Upper lobe of right lung (tissue), 1 donor: ENCODE measurements at places on chromosomes 11 and 22. TPM values are rescaled to one million over a fixed set of nuclear protein-coding genes. Genes with fewer than 3 reads are reported as not detected.
A peak's percentile ranks its signal among the peaks of the same experiment; 100 is the strongest.

Gene USP2
- 3.0 TPM for total RNA-seq

Gene OR10D3
- total RNA-seq: not detected

Gene SMC1B
- total RNA-seq: not detected

Gene GAL3ST1
- 2.5 TPM for total RNA-seq

DNA sequence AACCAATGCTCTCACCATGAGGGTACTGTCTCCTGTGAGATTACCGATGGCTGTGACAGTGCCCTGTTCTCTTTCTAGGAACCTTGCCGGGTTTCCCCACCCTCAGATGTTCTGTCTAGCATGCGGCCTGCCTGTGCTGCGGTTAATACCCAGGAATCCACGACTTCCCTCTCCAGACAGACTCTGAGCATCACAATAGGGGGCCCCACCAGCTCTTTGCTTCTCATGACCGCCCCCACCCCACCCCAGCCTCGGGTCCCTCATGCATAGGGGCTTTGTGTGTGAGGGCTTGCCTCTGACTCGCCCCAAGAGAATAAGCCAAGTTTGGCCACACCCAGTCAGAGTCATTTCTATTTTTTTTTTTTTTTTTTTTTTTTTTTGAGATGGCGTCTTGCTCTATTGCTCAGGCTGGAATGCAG, 10.3 kb downstream of the PARVG start:
- no peaks in the 10 kb centered on the region for H3K4me1 ChIP-seq
- H3K36me3 ChIP-seq: no peaks in the 10 kb centered on the region
- H3K27ac ChIP-seq: no peak overlapping the region
- peak; percentile 48 for DNase-seq
- no peaks in the 10 kb centered on the region for H3K27me3 ChIP-seq

DNA sequence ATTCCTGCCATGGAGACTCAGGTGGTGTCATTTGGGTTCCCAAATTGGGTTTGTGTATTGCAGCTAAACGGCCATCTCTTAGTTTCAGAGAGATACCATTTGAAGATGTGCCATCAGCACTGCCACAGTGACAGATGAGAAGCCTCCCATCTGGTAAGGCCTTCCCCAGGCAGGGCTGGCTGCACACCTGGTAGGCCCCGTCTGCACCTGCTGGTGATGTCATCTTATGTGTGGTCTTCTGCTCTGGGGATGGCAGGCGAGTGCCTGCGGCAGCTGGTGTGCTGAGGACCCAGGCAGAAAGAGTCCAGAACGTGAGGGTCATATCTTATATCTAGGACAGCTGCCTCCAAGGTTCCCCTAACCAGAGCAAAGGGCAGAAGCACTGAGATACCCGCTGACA, 100.6 kb downstream of the CSNK2A3 start:
- no peaks in the 10 kb centered on the region for H3K36me3 ChIP-seq
- no peak overlapping the region for H3K27ac ChIP-seq
- no peaks in the 10 kb centered on the region for H3K4me1 ChIP-seq
- no peak overlapping the region for H3K4me3 ChIP-seq

- no peak overlapping the region for H3K4me3 ChIP-seq
- no peaks in the 10 kb centered on the region for H3K36me3 ChIP-seq
- no peak for DNase-seq
- H3K27ac ChIP-seq: no peak overlapping the region
- H3K27me3 ChIP-seq: no peaks in the 10 kb centered on the region
Measured at GRCh38 chr11:126781942-126782341, 218.6 kb downstream of the KIRREL3 start.

Gene SCUBE1
- total RNA-seq: 36.0 TPM

Gene ISX
- not detected for total RNA-seq

Gene TP53AIP1
- not detected for total RNA-seq

DNA sequence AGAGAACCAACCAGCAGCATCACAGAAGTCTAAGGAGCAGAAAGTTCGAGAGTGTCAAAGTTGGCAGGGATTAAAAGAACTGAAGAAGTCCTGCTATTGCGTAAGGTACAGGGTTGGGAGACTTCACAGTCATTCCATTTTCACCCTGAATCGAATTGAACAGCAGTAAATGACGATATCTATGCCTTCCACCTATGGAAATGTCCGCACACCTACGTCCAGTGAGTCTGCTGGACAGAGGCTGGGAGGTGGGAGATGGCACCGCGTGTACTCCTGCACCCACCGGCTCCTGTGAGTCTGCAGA, 116.7 kb downstream of the MICAL3 start:
- H3K27me3 ChIP-seq: no peaks in the 10 kb centered on the region
- H3K4me3 ChIP-seq: no peak overlapping the region
- H3K4me1 ChIP-seq: peaks cover 24% of the 10 kb centered on the region
- H3K36me3 ChIP-seq: peaks cover 15% of the 10 kb centered on the region
- H3K27ac ChIP-seq: no peak overlapping the region
- DNase-seq: no peak

- H3K36me3 ChIP-seq: no peaks in the 10 kb centered on the region
- no peak overlapping the region for H3K4me3 ChIP-seq
- no peaks in the 10 kb centered on the region for H3K4me1 ChIP-seq
- DNase-seq: no peak
- no peaks in the 10 kb centered on the region for H3K27me3 ChIP-seq
- no peak overlapping the region for H3K27ac ChIP-seq
Measured at GRCh38 chr11:60100516-60100915, 12.1 kb downstream of the MS4A2 start.

DNA sequence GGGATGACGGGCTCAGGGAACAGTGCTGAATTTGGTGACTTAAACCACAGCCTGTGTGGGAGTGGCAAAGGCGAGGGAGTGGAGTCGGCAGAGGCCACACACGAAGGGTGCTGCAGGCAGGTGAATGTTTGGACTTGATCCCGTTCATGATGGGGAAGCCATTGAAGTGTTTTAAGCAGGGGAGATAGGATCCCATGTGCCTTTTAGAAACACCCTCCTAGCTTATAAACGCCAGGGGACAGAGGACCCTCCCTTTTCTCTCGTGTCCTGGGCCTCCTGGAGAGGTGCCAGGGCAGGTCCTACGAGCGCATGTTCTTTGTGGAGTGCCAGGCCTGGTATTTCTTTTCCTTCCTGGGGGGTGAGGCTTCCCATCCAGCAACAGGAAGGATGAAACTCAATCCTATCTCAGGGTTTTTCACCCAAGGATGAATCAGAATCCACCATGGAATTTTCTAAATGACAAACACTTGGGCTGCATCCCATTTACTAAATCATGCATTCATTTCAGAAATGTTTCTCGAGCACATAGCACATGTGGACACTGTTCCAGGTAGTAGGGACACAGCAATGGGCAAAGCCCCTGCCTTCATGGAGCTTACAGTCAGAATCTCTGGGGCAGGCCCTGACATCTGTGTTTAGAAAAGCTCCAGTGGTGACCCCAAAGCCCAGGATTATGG, 59.6 kb downstream of the CHRDL2 start:
- no peak for DNase-seq
- H3K27ac ChIP-seq: no peak overlapping the region
- H3K27me3 ChIP-seq: no peaks in the 10 kb centered on the region
- peaks cover 3% of the 10 kb centered on the region for H3K4me1 ChIP-seq

Gene KCNQ1OT1
- 2.0 TPM for total RNA-seq

Gene IGLL5
- 12.3 TPM for total RNA-seq

DNA sequence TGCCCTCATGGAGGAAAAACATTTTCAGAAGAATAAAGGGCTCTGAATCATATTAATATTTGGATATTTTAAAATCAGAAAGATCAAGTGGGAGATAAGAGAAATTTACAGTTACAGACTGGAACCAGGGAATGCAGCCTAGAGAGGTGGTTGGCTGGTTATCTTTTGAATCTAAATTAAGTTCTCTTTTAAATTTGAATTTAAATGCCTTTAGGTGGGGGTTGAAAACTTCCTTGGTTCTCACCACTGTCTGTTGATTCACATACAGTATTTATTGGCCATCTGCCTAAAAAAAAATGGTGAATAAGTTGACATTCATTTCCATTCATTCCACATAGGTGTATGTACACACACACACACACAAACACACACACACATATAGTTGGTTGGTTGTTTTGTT, 35.7 kb upstream of the PTPRJ start:
- H3K36me3 ChIP-seq: no peaks in the 10 kb centered on the region
- H3K4me1 ChIP-seq: peaks cover 23% of the 10 kb centered on the region
- DNase-seq: no peak

Gene UCP2
- 56.3 TPM for total RNA-seq

DNA sequence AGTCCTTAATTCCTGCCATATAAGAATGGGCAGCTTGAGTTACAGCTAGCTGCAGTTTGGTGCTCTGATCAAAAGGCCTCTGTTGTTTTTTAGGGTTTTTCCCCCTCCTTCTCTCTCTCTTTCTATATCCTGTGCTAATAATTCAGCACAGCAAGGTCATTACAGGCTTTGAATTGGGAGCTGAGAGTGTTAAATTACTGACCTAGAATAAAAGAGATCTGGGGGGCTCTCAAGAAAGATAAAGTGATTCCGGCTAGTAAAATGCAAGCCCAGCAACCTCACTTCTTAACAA, 84.9 kb downstream of the CSTPP1 start:
- H3K4me1 ChIP-seq: no peaks in the 10 kb centered on the region
- H3K27ac ChIP-seq: no peak overlapping the region

DNA sequence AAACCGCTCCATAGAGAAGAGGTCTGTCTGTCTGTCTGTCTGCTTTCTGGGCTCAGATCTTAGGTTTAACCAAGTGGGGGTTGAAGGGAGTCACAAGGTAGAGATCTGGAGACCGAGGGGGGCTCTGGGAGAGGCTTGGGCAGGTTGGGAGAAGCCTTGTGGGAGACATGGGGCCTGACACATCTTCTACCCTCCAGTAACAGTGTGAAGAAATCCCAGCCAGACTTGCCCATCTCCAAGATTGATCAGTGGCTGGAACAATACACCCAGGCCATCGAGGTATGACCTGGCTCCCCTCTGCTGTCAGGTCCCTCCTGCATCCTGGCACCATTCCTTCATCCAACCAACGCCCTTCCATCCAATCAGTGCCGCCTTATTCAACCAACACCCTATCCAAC, 7.4 kb downstream of the PRR33 start:
- DNase-seq: no peak
- H3K27me3 ChIP-seq: no peaks in the 10 kb centered on the region

DNA sequence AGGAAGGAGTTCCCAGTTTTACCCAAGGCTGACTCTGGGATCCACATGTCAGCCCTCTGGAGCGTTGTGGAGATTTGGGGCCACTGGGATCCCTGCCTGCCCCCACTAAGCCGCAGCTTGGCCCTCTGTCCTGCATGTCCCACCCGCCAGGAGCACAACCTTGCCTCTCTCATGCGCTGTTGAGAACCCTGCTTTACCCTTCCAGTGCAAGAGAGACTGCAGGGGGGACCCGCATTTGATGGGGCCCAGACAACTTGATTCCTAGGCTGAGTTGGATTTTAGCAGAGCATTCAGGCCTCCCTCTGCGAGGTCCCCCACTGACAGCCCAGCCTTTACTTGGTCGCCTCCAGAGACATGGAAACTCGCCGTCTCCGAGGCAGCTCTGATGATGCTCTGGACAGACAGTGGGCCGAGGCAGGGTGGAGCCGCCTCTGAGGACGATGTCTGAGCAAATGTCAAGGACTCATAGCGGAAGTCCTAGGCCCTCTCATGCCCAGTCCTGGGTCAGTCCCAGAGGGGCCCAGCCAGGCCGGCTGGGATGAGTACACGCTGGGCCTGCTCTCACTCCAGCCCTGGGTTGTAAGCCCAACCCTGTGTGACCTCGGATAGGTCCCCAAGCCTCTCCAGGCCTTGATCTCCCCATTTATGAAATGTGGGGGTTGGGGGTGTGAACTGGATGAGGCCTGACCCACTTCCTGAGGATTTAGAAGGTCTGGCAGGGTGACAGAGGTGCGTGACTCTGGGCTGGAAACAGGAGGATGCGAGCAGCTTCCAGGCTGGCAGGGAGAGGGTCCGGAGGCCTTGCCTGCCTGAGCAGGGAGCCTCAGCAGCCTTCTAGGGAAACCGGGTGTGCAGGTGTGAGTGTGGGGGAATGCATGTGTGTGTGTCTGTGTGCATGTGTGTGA, 630 bp downstream of the CD5 start:
- no peaks in the 10 kb centered on the region for H3K36me3 ChIP-seq
- no peaks in the 10 kb centered on the region for H3K4me1 ChIP-seq
- peaks cover 4% of the 10 kb centered on the region for H3K27me3 ChIP-seq
- peak; percentile 50 for DNase-seq
- peak overlapping the region; percentile 35 for H3K4me3 ChIP-seq

- H3K27me3 ChIP-seq: no peaks in the 10 kb centered on the region
- DNase-seq: no peak
- H3K27ac ChIP-seq: no peak overlapping the region
- peaks cover 9% of the 10 kb centered on the region for H3K4me1 ChIP-seq
Measured at GRCh38 chr11:11866203-11866602, 24.4 kb downstream of the USP47 start.

Gene CYP2D6
- total RNA-seq: 1.0 TPM

- H3K27me3 ChIP-seq: no peaks in the 10 kb centered on the region
- peak overlapping the region; percentile 97 for H3K27ac ChIP-seq
- H3K4me3 ChIP-seq: peak overlapping the region; percentile 64
- H3K36me3 ChIP-seq: no peaks in the 10 kb centered on the region
Measured at GRCh38 chr11:2700415-2701211, 819 bp upstream of the KCNQ1OT1 start.

Gene PTS
- 22.5 TPM for total RNA-seq

DNA sequence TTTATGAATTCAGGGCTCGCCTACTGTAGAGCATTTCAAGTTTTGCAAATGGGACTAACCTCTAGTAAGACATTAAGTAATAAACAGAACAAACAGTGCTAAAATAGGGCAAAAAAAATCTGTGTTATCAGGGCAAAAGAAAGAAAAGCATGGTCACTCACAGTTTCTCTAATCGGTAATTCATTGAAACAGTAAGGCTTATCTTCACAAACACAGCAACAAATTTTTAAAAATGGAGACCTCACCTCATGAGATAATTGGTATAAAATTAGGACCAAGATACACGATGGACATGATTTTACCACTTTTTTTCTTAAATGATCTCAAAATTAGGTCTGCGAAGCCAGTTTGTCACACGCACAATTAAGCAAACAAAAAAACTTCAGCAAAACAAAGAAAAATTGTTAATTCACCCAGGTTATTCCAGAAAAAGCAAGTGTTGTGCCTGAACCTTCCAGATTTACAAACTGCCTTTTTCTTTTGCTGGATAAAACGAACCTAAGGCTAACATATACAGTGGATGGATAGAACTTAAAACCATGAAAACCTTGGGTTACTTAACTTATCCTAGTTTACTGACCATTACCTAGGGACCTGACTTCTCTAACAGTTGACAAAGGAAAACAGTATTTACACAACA, 1.4 kb downstream of the TMEM123 start:
- H3K27ac ChIP-seq: peak overlapping the region; percentile 84
- DNase-seq: no peak
- peaks cover 5% of the 10 kb centered on the region for H3K36me3 ChIP-seq

Gene SLCO2B1
- 204 TPM for total RNA-seq

GRCh38 chr11:214083-214482, 6.6 kb downstream of the RIC8A start:
- no peak overlapping the region for H3K4me3 ChIP-seq
- H3K27me3 ChIP-seq: no peaks in the 10 kb centered on the region
- peaks cover 19% of the 10 kb centered on the region for H3K4me1 ChIP-seq
- no peak for DNase-seq

Gene MTFP1
- 11.3 TPM for total RNA-seq
